ENCODE measurements at places on chromosomes 3 and 15.

DNA sequence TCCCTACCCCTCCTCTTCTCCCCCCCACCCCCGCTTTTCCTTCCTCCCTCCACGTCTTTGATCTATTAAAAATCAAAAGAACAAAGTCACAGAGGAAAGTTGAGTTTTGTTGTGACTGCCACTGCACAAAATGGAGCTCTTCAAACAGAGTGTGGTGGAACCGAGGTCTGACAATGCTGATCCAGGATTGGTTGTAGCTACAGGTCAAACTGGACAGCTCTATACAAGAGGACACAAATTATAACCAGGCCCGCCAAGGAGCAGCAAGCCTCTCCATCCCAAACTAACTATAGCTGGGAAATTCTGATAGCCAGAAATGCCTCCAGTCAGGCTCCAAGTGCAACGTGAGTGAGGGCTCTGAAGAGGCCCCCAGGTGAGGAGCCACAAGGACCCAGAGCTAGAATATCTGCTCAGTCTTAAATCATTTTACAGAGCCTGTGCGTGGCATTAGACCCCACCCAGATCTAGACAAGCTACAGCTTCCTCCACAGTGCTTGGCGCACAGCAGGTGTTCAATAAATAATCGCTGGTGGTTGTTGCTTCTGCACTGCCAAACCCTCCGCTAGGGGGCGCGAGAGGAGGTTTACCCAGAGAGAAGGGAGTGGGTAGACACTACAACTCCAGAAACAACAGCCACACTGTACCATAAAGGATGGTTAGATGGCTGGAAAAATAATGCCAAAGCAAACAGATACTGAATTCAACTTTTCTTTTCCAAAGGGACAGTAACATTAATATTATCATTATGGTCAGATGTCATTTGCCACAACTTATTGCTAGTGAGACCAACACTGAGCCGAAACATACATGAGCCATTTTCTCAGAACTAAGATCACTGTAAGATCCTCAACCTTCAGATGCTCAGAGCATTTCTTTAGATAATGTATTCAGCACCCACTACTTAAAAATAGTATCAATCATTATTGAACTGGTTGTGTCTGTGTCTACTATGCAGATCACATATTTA lies 44.6 kb downstream of the ZIC4 start:
- DNase-seq, result no peak

- no peak for DNase-seq
Observed at GRCh38 chr3:55174747-55175146, 246.9 kb upstream of the LRTM1 start.

- DNase-seq, result no peak
Observed at GRCh38 chr15:95734422-95735316, 595.8 kb upstream of the NR2F2 start.

- DNase-seq, result no peak
Observed at GRCh38 chr15:57061281-57061680, 142.8 kb downstream of the TCF12 start.

DNA sequence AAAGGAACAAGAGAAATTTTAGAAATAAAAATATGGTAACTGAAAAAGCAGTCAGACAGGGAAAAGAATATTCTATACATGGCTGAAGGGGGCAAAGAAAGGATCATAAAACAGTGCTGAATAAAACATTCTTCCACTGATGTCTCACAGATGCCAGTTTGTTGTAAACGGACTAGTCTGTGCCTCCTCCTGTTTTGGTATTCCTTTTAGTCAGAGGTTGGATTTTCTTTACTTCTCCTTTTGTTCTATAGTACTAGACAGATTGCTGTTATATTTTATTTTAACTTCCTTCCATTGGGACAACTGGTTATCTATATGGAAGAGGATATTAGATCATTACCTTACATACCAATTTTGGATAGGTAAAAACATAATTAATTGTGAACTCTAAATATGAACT lies 16.0 kb upstream of the GNB5 start:
- DNase-seq, result no peak

DNA sequence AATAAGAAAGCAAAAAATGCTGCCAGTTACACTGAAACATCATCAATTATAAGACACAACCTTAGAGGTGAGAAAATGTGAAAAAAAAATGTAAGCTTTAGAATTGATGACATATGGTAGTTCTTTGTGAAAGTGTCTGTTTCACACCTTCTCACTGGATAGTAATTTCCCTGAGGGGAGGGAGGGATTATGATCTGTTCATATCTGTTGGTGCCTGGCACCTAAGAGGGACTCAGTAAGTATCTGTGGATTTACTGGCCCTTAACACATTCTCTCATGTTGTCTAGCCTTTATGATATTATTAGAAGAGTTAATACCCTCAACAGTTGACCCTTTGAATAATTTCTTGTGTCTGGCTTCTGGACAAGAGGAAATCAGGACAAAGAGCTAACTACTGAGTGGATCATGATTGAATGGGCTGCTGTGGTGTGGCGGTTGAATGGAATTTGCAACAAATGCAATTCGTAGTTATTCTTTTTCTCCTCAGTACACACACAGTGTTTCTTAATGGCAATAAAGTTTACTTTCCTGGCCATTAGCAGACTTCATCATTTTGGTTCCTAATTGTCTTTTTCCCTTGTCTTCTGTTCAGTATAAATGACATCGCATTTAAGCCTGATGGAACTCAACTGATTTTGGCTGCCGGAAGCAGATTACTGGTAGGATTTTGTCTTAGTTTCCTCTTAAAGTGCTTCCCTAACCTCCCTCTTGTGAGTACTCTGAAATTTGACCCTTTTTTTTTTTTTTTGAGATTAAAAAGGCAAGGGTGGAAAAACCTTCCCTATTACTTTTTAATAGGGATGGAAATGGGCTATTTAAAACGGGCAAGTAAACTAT lies 9.5 kb downstream of the IFT122 start:
- DNase-seq, result no peak

DNA sequence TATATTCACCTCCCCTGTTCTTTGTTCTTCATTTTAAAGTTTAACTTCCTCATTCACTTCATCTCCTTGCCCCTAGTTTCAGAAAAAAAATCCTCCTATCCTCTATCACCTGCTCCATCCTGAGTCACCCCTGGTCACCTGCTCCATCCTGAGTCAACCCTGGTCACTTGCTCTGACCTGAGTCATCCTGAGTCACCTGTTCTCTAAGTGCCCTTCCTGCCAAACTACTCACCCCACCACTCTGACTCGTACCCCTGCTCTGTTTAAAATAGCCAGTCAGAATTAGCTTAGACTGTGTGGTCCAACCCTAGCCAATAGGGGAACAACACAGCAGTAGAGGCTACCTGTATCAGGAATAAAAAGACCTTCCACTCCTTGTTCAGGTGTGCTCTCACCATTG lies 716.9 kb downstream of the ZBBX start:
- no peak for DNase-seq

DNA sequence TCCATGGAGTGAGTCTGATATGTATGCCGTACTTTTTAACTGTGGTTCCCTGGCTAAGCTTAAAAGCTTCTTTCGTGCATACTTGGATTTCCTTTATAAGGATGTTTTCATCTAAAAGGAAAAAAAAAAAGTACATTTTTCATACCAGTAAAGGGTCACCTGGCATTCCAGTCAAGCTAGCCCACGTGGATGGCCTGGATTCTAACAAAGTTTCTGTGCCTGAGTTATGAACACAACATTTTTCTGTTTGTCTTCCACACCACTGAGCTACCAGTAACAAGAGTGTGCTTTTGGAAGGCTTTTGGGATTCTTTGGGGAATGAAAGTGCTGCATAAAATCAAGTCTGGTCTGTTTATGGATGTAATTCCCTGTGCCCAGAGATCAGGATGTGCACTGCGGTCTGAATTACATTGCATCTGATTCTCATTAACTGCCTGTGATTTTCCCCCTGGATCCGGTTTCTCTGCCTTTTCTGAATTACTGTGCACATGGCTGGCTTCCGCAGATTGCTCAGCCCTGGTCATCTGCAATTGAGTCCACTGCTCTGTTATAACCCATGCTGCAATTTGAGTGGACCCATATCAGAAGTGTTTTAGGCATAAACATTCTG lies 38.2 kb upstream of the MAGI1 start:
- DNase-seq, result no peak

- no peak for DNase-seq
Observed at GRCh38 chr3:4523710-4524698, 30.9 kb downstream of the ITPR1 start.

- DNase-seq, result no peak
Observed at GRCh38 chr3:129014793-129015345, 13.8 kb downstream of the EFCC1 start.

- no peak for DNase-seq
Observed at GRCh38 chr15:98795980-98796379, 147.6 kb downstream of the IGF1R start.

DNA sequence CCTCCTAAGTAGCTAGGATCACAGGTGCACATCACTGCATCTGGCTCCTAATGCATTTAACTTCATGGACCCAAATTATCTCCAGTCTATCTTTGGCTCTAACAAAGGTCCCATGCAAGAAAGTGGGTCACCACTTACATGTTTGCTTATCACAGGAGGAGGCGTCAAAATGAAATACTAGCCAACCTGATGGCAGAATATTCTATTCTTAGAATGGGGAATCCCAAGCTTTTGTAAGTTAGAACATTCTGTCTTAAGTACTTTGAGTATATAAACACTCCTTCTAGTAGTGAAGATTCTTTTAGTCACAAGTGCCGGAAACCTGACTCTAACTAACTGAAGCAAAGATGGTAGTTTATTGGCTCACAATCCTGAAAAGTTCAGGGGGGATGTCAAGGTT lies 72.0 kb upstream of the ADAMTS9 start:
- no peak for DNase-seq

GRCh38 chr15:38454696-38455090 lies 766 bp downstream of the FAM98B start:
- no peak for DNase-seq

DNA sequence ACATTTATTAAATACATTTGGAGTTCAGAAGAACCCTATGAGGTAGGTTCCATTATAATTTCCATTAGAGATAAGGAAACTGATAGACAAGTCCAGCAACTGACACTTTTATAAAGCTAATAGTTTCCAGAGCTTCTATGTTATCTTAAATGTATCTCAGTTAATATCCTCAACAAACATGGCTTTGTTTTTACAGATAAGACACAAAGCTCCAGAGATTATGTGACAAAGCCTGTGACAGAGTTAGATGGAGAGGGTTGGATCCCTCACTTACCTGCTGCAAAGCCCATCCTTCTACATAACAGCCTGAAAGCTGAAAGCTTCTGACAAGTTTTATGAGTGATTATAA lies 473 bp upstream of the COMMD2 start:
- no peak for DNase-seq

- DNase-seq, result no peak
Observed at GRCh38 chr3:187084126-187084525, 55.2 kb downstream of the RPL39L start.

GRCh38 chr3:87320756-87321626 lies 44.6 kb upstream of the POU1F1 start:
- DNase-seq, result no peak

DNA sequence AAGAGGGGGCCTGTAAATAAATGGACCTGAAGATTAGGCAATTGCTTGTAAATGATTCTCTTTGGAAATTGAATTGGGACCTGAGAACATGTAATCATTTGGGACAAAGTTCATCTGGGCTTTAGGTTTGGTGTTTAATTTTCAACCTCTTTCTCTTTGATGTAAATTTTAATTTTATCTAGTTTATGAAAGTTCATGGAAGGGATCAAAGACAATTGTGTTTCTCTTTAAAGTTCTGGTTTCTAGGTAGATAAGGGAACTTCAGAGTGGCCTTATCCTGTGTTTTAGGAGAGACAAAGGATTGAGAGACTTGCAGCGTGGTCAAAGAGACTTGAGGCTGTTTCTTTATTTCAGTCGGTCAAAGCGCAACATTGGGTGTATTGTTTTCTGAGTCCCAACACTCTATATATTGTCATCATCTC lies 1108.3 kb downstream of the TBL1XR1 start:
- DNase-seq, result no peak

DNA sequence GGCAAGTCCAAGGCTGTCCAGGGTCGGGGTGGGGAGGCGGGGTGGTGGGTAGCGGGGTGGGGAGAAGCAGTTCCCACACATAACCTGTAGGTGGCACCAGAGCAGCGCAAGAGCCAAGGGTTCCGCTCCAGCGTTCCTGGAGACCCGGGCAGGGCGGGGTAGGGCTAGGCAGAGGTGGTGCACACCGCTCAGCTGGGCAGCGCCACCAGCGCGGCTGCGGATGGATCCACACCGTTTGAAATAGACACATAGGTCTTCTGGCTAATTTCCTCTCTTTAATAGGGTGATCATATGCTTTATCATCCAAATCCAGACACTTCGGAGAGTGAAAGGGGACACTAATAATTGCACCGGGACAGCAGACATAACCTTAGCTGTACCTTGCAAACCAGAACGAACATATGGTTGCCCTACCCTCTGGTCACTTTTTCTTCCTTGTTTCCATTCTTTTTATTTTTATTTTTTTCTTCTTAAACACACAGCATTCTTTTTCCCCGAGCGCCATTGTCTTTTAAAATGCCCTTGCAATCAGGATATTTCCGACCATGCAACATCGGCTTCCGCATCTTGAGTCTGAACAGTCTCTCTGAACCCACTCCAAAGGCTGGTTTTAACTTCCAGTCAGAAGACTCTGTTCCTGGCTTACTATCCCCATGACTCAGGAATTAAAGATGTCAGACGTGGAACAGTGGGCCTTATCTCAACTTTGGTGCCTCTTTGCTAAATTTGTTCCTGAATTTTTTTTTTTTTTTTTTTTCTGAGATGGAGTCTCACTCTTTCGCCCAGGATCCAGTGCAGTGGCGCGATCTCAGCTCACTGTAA lies 12.5 kb upstream of the ZSCAN2 start:
- peak; percentile 77 for DNase-seq

- DNase-seq, result no peak
Observed at GRCh38 chr3:50270422-50271224, 1.7 kb downstream of the SEMA3B start.

DNA sequence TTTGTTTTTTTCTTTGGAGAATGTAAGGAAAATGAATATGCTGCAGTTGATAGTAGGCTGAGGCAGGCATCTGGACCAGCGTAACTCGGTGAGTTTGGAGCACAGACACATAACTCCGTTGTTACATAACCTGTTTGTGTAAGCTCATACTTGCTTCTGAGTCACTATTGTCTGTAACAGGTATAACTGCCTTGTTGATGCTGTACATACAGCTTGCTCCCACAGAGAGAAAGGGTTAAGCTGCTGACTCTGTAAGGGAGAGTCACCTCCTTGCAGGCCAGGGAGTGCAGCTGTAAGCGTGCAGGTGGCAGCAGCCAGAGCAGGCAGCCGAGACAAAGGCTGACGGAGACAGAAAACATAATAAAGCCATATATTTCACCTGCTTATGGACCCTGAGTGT lies 20.4 kb downstream of the RETNLB start:
- no peak for DNase-seq

- DNase-seq, result no peak
Observed at GRCh38 chr3:28912120-28912885, 368.6 kb upstream of the RBMS3 start.

All from stimulated activated CD8-positive, alpha-beta memory T cell treated with anti-CD3 and anti-CD28 coated beads, Interleukin-7, amount 100 ng/mL, for 48 hours (primary cell).